Bladder microvascular endothelial cell (primary cell): ENCODE measurements at places on chromosomes 5 and 9. TPM values are rescaled to one million over a fixed set of nuclear protein-coding genes. Genes with fewer than 3 reads are reported as not detected.

Gene CARD19
- total RNA-seq = 64.9 and 70.4 TPM in 2 replicates

Gene PCDHGA10
- total RNA-seq = 2.1 and 5.2 TPM in 2 replicates

Gene LRRC19
- total RNA-seq = not detected in 2 replicates

Gene TAF11L8
- not detected in 2 replicates for total RNA-seq

Gene GDNF
- total RNA-seq = not detected in 2 replicates

Gene GPR150
- 0.06 TPM in 1 of 2 replicates, not detected in the other for total RNA-seq

Gene ADAMTSL1
- 11.5 and 19.6 TPM in 2 replicates for total RNA-seq

Gene FOXD4L3
- total RNA-seq = not detected in 2 replicates

Gene IFNA13
- not detected in 2 replicates for total RNA-seq

Gene THBS4
- total RNA-seq = not detected in 2 replicates

Gene CARD6
- total RNA-seq = 18.3 and 33.1 TPM in 2 replicates

Gene C7
- under 0.01 and 0.06 TPM in 2 replicates for total RNA-seq

Gene CER1
- not detected in 2 replicates for total RNA-seq

Gene SPATA6L
- 0.97 and 6.7 TPM in 2 replicates for total RNA-seq

Gene SLC45A2
- not detected in 2 replicates for total RNA-seq

Gene PCDHGA8
- 0.65 and 3.0 TPM in 2 replicates for total RNA-seq

Gene PITX1
- total RNA-seq = not detected in 2 replicates

Gene TAF11L5
- total RNA-seq = not detected in 2 replicates

Gene ANKRD31
- total RNA-seq = under 0.01 TPM in 2 replicates

Gene BARHL1
- not detected in 2 replicates for total RNA-seq

Gene SLC6A3
- not detected in 2 replicates for total RNA-seq

Gene PCDHB5
- 0.32 and 3.6 TPM in 2 replicates for total RNA-seq

Gene CD274
- total RNA-seq = 10.0 and 29.0 TPM in 2 replicates

Gene SOX30
- not detected in 2 replicates for total RNA-seq

Gene TCOF1
- 10.7 and 22.2 TPM in 2 replicates for total RNA-seq

Gene CYSRT1
- total RNA-seq = 0.16 TPM in 1 of 2 replicates, not detected in the other

Gene KIF4B
- total RNA-seq = 0.16 and 0.38 TPM in 2 replicates

Gene RNF224
- total RNA-seq = not detected in 2 replicates

Gene ZCCHC9
- total RNA-seq = 11.8 and 17.1 TPM in 2 replicates

Gene NMUR2
- total RNA-seq = not detected in 2 replicates

Gene AGXT2
- total RNA-seq = not detected in 2 replicates

Gene FAM78A
- 4.7 and 5.3 TPM in 2 replicates for total RNA-seq

Gene LRRC14B
- total RNA-seq = not detected in 2 replicates

Gene OSMR
- 9.7 and 21.2 TPM in 2 replicates for total RNA-seq

Gene C9orf50
- under 0.01 TPM in 1 of 2 replicates, not detected in the other for total RNA-seq

Gene SRA1
- 15.4 and 17.1 TPM in 2 replicates for total RNA-seq

Gene MEGF9
- 9.1 and 9.6 TPM in 2 replicates for total RNA-seq

Gene LMX1B
- total RNA-seq = not detected in 2 replicates
